Cortex of kidney (tissue), 1 donor: ENCODE measurements at places on chromosomes 1 and 21.

GRCh38 chr1:217813031-217813430 lies 181.9 kb downstream of the SPATA17 start:
- DNase-seq: no peak

GRCh38 chr1:158199849-158200248 lies 19.2 kb downstream of the CD1D start:
- DNase-seq: no peak

GRCh38 chr1:174118751-174119150 lies 40.6 kb upstream of the RABGAP1L start:
- no peak for DNase-seq

DNA sequence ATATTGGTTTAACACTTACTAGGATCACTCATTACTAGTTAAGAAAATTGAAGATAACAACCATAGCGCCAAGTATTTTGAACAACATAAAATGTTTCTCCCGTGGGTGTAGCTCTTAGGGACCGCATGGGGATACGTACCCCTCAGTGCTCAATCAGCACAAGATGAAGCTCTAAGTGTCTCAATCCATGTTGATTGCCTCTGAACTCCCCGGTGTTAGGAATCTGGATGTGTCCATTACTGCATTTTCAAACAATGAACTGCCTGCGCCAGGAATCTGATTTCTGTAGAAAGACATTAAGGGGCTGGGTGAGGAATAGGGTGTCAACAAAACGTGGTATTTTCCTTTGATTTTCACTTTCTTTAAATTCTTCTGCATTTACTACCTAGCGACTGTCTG lies 100.2 kb downstream of the LMO4 start:
- no peak for DNase-seq

- DNase-seq: no peak
These were observed 6.0 kb downstream of the FNBP1L start for GRCh38 chr1:93453911-93454310.

DNA sequence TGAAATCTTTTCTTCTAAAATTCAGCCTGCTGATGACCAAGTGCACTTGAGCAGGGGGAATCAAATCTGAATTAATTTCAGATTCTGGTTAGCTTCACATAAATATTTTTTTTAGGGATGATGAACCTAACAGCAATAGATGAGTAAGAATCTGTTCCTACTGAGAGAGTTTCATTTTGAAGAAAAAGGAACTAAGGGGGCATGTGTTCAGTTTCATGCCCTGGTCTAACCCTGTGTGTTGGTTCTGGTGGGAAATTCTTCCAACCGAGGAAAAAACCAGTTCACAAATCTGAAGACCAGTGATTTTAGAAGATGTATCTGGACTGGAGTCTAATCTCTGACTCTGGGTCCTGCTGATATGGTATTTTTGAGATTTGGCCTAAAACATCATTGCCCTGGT lies 13.7 kb downstream of the SELL start:
- DNase-seq: no peak

GRCh38 chr1:241639623-241640148 lies 483 bp downstream of the CHML start:
- DNase-seq: no peak

DNA sequence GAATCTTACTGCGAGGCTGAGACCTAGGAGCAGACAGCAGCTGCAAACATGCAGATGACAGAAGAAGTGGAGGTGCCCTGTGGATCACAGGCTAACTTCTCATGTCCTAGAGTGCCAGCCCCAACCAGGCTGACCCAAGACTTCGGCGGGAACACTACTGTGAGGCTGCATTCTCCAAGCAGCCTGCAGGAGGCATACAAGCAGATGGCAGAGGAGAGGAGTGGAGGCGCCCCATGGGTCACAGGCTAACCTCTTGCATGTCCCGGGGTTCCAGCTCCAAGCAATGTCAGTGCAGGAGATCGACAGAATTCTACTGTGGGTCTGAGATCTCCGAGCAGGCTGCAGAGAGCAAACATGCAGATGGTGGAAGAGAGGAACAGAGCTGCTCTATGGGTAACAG lies 98.1 kb upstream of the ZNF678 start:
- DNase-seq: no peak

- DNase-seq: no peak
These were observed 510 bp upstream of the IL10RB start for GRCh38 chr21:33265664-33266049.

GRCh38 chr1:186780076-186780475 lies 48.7 kb upstream of the PLA2G4A start:
- DNase-seq: no peak

DNA sequence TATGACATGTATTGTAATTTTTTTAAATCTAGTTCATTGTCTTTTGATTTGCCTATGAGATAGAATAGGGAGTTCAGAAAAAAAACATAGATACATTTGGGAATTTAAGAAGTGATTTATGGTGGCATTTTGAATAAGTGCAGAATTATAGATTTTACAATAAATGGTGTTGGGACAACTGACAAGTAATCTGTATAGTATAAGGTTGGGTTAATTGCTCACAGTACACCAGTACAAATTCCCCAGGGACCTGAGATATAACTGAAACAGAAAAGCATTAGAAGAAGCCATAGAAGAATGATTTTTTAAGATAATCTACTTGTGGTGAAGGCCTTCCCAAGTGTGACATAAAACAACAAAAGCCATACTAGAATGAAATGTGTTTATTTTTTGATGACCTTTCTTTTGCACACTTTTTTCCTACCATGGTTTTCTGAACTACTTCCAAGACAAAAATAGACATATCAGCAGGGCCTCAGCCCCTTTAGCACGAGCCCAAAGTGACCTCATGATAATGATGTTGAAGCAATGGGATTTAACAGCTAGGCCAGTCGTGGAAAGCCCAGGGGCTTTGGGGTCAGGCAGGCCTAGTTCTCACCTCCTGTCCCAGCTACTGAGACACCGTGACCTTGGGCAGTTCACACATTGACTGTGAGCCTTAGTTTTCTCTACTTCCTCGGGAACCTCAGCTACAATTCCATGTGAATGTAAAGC lies 87.4 kb downstream of the GREM2 start:
- DNase-seq: no peak

DNA sequence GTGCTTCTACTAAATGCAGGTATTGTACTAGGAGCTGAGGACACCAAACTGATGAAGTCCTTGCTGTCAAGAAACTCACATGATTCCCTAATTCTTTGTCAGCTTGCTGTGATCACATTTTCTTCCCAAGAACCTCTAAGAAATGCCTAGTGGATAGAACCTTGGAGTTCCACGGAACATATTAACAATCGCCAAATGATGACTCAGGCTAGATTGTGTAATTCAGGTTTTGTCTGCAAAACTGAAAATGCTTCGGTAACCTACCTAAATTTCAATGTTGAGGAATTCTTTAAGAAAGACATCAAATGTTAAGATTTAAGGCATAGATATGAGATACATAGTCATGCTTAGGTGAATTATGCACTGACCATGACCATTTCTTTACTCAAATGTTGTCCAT lies 1.7 kb upstream of the GADD45A start:
- DNase-seq: no peak

- no peak for DNase-seq
These were observed 18.4 kb downstream of the RWDD3 start for GRCh38 chr1:95252422-95252821.

DNA sequence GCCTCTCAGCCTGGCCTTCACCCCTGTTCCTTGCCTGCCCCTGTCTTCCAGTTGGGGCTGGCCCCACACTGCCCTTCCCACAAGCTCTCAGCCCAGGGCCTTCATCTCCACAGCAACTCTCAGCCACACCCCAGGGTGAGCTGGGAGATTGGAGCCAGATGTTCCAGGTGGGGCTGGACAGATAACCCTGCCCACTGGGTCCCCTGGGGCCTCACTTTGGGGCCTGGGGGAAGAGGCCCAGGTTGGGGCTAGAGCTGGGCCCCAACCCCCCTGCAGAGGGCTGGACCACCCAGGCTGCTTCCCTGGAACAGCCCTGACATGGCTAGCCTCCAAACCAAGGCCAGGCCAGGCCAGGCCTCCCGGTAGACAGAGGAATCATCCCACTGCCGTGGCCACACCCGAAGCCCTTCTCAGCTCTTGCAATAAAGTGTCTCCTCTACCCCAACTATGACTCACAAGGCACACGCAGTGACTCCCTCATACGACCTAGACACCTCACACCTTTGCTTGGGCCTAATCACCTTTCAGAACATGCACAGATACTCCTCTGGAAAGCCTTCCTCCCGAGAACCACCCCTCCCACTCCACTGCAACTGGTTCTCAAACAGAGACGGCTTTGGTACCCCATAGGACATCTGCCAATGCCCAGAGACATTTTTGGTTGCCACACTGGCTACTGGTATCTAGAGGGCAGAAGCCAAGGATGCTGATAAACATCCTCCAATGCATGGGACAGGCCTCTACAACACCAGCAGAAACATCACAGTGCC lies 22.2 kb downstream of the SLC2A1 start:
- no peak for DNase-seq

DNA sequence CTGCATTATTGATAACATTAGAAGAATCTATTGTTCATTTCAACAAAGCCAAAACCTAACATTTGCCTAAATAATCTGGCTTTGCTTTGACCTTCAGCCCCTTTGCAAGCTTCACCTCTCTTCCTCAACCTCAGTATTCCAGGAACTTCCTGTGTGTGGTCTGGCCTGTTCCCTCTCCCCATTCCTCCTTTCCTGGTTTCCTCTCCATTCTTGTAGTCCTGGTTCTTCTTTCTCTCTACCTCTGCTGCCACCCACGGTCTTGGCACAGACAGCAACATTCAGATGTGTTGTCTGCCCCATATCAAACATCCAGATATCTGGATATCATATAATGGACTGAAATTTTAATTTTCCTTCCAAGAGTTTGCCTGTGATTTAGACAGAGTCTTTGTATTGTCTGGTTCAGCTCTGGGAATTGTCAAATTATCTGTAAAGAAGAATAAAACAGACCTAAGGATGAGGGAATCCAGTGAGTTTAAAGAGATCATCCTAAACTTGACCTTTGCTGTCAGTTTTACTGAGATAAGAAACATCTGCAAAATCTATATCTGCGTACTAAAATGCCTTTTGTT lies 148.1 kb upstream of the KCTD3 start:
- DNase-seq: no peak

- no peak for DNase-seq
These were observed 32.8 kb downstream of the PRRX1 start for GRCh38 chr1:170696591-170697290.

- DNase-seq: no peak
These were observed 148.6 kb downstream of the ST6GALNAC5 start for GRCh38 chr1:77015748-77016341.

DNA sequence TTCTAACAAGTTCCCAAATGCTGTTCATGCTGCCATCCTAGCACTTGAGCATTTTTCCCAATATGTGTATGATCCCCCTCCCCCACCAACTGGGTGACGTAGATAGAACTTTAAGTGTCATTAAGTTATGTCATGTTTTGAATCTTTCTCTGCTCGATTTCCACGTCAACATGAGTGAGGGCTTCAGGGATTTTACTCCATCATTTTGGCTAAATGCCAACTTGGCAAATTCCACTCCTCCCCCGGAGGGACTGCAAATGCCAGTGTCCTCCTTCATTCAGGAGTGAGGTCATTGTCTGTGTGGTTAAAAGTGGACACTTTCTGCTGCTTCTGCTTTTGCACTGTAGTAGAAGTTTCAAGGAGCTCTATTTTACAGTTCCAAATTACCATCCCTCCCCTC lies 201.7 kb downstream of the FGGY start:
- DNase-seq: no peak

GRCh38 chr21:26967062-26967913 lies at the start of gene ADAMTS5:
Gene ADAMTS5 (minus strand): TSS chr21:26967088. CDS start chr21:26966391, 697 bp downstream.
- no peak for DNase-seq

DNA sequence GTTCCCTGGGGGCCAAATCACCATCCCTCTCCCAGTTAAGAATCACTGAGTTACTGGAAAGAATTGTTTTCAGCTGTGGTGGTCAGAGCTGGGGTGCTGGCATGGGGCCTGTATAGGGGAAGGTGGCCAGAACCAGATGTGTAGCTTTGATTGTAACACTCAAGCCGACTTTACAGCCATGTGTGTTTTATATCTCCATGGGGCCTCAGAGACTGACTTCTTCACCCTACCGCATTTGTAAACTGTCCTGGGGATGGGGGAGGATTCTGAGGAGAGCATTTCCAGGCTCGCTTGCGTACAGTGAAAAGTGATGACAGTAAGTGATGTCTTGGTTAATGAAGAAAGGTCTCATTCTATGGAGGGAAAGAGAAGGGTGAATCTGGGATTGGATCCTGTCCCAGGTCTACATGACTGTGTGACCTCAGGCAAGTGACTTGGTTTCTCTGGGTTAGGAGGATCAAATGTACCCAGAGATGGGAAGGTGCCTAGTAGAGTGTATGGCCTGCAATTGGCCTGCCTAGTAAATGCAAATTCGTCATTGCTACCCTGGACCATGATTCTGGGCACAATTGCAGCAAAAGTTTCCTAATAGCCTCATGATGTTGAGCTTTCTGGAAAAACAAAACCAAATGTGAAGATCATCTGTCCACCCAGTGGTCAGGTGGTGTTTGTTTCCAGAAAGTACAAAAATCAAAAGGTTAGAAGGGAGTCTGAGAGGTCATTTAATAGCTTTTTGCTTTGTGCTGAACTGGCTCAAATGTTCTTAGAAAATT lies 49.7 kb upstream of the RCC2 start:
- no peak for DNase-seq

DNA sequence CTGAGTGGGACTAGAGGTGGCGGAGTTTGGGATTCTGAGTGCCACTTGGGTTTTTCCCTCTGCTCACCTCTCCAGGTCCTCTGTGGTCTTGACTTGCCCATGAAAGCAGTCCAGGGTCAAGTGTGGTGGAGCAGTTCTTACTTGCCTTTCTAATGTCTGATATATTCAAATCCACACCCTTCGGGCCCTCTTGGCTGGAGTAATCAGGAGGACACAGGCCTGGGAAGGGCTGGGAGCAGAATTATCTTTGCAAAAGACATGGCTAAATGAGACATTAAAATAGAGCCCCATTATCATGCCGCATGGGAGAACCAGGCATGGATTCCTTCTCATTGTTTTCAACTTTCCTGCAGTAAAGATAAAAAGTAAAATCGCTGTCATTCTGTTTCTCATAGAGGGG lies 74.0 kb downstream of the NFASC start:
- no peak for DNase-seq

DNA sequence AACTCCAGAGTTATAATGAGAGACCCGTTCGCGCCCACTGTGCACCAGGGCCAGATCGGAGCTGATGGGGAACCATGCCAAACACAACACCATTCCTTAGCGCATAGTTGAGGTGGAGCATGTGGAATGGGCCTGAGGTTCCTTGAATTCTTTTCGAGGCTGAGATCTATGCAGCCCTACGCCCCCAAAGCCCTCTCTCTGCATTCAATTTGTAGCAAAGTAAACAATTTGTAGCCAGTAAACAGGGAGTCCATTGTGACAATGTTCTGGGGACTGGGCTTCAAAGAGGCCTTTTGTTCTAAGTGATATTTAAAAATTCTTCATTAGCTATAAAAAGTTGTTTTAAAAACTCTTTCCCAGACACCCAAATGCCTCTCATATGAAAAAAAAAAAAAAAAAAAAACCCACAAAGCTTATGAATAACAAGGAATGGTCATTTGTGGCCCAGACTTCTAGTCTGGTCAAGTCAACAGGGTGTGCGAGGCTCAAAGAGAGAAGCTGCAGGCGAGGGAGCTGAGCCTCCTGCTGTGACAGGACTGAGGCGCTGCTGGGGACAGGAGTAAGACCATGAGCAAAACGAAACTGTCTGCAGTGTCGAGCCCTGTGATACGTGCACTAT lies 30.6 kb upstream of the KCNE2 start:
- DNase-seq: no peak

GRCh38 chr1:224637515-224637914 lies 21.4 kb downstream of the CNIH3 start:
- no peak for DNase-seq

GRCh38 chr1:218299416-218299815 lies 14.3 kb downstream of the RRP15 start:
- no peak for DNase-seq
